ENCODE measurements at places on chromosomes 7 and 10.

DNA sequence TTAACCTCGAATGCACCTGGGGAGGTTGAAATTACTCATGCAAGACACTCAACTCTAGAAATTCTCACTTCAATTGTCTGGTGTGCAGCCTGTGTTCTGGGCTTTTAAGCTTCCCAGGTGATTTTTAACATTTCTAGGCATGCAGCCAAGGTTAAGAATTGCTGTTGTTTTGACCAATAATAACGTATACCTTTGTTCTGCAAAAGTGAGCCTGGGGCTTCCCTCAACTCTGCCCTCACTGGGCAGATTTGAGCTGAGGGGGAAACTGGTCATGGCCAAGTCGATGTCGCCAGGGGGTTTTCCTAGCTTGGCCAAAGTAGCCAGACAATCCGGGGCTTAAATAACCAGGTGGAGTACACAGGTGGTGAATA is 568 bp downstream of the PRSS2 start:
- DNase-seq: no peak

DNA sequence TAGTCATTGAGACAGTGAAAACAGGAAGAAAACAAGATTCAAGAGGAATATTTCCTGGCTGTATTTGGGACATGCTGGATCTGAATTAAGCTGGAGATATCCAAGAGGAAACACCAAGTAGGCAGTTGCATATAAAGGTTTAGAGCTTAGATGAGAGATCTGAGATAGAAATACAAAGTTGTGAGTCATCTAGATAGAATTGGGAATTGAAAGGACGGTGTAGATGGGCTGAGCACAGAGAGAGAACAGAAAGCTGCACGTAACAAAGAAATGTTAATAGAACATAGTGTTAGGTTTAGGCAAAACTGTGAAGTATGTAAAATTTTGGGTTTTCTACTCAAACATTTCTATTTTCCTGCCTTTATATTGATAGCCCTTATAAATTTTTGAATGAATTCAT is 218.5 kb upstream of the TMEM196 start:
- DNase-seq: no peak

DNA sequence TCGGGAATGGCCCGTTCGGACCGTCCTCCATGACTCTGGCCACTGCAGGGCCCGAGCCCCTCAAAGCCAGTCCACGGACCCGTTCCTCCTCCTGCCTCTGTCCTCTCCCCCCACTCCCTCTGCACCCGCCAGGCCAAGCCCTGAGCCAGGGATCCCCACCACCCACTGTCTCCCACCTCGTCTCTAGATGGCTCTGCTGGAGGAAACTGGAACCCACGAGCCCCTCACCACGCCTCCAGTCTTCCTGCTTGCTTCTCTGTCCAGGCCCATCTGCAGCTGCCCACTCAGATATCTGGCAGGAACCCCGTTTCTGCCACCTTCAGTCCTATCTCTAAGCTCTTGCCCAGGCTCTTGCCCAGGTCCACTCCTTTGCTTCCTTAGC is 24.3 kb downstream of the GRID2IP start:
- no peak for DNase-seq

DNA sequence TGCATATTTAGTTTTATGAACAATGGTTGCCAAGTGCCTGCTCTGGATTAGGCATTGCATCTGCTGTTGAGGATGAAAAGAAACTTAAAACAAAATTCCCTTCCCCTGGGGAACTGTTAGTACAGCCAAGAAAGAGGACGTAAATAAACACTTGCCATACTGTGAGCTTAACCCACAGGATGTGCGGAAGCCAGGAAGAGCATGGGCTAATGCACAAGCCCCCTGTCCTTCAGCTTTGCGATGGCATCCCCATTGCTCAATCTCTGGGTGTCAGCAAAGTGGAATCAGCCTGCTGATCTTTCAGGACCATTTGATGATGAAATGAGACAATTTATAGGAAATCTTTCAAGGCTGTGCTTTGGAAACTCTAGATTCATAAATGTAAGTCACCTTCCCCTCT is 399.9 kb upstream of the IGFBP3 start:
- no peak for DNase-seq

GRCh38 chr7:80346704-80347103 is 165.2 kb downstream of the GNAT3 start:
- no peak for DNase-seq

Data from nephron progenitor cell (in vitro differentiated cells).